AG08395 (cell line): ENCODE measurements at places on chromosomes 6 and 20.

GRCh38 chr20:8057871-8058270, 38.3 kb upstream of the TMX4 start:
- DNase-seq, result no peak

DNA sequence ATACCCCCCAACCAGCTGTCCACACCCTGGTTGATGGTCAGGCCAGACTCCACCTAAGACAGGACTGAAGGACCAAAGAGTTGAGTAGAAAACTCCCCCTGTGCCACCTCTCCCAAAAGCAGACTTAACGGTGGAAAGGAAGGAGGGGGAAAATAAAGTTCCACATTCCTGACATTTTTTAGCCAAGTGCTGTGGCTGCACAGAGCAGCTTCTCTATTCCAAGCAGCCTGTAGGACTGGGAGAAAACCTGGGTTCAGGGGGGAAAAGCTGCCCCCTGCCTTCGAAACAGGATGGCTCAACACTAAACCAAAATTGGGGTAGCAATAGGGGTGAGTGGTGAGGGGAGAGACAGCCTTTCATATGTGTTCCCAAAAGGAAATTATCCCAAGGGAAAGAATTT, 3.6 kb downstream of the TRAM2 start:
- DNase-seq, result no peak

DNA sequence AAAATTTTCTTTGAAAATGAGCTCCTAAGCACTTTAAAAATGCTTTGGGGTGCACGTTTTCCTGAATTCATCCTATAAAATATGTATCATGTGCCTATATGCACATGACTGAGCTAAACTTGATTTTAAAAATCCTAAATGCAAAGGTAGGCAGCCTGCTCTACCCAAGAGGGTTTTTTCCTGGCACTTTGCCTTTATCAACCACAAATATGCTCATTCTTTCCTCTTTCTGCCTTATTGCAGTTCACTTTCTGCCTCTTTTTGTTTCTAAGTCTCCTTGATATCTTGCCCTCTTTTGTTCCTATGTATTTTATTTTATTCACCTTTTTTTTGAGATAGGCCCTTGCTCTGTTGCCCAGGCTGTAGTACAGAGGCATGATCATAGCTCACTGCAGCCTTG, 229.3 kb downstream of the GRM1 start:
- no peak for DNase-seq

- no peak for DNase-seq
Observed at GRCh38 chr6:133693565-133693964, 195.3 kb upstream of the TCF21 start.

GRCh38 chr6:56514395-56514794, 128.3 kb downstream of the DST start:
- DNase-seq, result no peak

GRCh38 chr6:1486387-1486786, 97.0 kb downstream of the FOXF2 start:
- no peak for DNase-seq

GRCh38 chr20:60144974-60145527, 186.8 kb downstream of the CDH26 start:
- no peak for DNase-seq

- no peak for DNase-seq
Observed at GRCh38 chr6:37516076-37516919, 16.6 kb upstream of the CCDC167 start.

GRCh38 chr6:54198134-54198533, 86.9 kb downstream of the MLIP start:
- no peak for DNase-seq

DNA sequence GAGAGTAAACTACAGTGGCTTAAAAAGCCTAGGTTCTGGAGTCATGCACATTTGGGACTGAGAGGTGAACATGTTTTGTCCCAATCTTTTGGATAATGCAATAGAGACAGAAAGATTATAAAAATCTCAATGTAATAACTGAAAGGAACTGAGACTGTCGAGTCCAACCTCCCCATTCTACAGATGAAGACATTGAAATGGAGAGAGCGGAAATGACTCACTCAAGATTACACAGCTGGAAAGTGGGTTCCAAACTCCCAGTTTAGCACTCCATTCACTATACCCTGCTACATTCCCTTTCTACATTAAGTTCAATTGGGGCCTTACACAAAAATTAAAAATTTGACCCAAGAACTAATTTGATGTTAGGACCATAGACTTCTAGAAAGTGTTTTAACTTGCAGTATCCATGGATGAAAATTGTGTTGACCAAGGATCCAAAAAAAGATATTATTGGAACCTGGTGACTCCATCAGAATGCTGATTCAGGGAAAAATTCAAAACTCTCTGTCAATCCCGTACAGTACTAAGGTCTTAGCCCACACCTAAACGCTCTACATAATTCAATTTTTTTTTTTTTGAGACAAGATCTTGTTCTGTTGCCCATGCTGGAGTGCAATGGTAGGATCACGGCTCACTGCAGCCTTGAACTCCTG, 1.5 kb upstream of the ILRUN start:
- no peak for DNase-seq

GRCh38 chr20:21643417-21643816, 62.0 kb upstream of the PAX1 start:
- no peak for DNase-seq

GRCh38 chr20:25317351-25318075, 69.6 kb downstream of the PYGB start:
- DNase-seq, result no peak

DNA sequence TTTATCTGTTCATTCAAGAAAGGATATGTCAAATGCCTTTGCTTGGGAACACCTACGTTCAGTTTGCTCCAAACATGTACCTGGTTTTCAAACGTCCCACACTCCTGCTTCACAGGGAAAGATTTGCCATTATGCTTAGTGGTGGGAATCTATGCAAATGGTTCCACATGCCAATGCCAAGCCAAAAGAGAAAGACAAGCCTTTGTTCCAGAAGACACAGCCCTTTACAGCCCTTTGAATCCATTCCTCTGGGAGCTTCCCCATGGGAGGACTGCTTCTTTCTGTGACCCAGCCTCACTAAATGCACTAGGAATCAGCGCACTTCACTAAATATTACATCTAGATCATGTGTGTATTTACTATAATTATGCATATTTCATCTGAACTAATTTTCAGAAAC, 619.5 kb downstream of the PRKN start:
- DNase-seq, result no peak

DNA sequence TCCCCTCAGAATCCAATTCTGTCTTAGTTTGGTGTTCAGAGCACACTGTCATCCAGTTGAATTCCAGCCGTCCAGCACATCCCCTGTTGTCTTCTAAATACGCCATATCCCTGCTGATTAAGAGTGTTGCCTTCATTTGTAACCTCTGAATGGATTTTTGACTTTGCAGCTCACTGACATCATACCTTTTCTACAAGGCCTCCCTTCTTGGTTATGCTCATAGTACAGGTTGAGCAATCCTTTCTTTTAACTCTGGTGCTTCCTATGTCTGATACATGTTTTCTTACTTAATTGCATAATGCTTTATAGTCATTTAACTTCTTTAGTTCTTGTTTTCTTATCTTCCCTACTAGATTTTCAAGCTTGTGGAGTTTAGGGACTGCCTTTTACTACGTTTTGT, 36.4 kb downstream of the XRN2 start:
- no peak for DNase-seq

DNA sequence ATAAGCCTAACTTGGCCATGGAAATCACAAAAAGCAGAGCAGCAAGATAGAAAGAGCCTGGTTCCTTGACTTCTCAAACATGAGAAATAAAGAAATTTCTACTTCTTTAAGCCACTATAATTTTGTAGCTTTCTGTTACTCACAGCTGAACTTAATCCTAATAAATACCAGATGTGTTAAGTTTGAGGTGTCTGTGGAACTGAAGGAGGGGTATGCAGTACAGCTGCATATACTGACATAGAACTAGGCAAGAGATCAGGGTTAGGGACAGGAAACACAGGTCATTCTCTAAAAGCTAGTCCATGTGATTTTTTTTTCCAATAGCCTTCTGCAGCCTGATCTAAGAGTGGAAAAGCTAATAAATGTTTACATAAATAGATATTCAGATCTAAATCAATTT, 123.9 kb downstream of the COL12A1 start:
- DNase-seq, result no peak

GRCh38 chr6:56361812-56362211, 114.4 kb upstream of the COL21A1 start:
- DNase-seq, result no peak

GRCh38 chr6:701700-702479, 9.0 kb upstream of the EXOC2 start:
- DNase-seq, result no peak

DNA sequence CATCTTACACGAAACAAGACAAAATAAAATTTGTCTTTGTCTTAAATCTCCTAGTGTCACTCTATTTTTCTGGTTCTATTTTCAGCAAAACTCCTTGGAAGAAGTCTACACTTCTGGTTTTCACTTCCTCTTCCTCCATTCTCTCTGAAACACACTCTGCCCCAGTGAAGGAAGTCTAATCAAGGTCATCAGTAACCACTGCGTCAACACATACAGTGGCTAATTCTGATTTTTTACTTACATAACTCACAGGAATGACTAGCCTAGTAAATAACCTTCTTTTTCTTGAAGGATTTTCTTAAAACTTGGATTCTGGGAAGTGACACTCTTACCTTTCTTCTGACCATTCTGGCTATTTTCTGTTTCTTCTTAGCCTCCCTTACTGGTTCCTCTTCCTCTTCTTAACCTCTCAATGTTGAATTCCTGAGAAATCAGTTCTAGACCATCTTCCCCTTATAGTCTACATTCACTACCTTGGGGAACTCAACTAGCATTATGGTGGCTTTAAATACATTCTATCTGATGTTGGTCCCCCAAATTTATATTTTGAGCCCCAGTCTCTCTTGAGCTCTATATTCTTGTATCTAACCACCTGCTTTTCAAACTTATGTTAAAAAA, 37.5 kb downstream of the AIG1 start:
- DNase-seq, result no peak

- no peak for DNase-seq
Observed at GRCh38 chr6:27375613-27376079, 12.9 kb upstream of the ZNF391 start.

GRCh38 chr20:23145281-23145700, 59.2 kb upstream of the CD93 start:
- DNase-seq, result peak; percentile 75

GRCh38 chr6:46901882-46902314, 19.8 kb downstream of the ADGRF5 start:
- no peak for DNase-seq

GRCh38 chr6:106063448-106063850, 22.7 kb upstream of the PRDM1 start:
- DNase-seq, result no peak

- no peak for DNase-seq
Observed at GRCh38 chr6:67888886-67889681, 746.0 kb upstream of the ADGRB3 start.

DNA sequence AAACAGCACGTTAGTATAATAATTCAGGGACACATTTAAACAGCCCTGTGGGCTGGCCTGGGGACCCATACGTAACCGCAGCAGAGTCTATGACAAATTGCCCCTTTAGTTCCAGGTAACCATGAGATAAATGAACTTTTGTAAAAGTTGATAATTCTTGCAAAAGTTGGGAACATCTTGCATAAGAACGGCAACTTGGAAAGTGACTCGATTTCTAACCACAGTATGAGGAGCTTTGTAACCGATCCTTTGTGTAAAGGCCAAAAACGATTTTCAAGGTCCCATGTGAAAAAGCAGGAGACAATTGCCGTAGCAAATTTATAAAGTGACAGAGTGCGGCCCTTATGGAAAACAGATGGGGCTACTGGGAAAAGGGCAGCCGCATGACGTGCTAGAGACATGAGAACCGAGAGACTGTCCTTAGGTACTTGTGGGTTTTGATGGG, 81.6 kb downstream of the PSMG4 start:
- peak; percentile 66 for DNase-seq

DNA sequence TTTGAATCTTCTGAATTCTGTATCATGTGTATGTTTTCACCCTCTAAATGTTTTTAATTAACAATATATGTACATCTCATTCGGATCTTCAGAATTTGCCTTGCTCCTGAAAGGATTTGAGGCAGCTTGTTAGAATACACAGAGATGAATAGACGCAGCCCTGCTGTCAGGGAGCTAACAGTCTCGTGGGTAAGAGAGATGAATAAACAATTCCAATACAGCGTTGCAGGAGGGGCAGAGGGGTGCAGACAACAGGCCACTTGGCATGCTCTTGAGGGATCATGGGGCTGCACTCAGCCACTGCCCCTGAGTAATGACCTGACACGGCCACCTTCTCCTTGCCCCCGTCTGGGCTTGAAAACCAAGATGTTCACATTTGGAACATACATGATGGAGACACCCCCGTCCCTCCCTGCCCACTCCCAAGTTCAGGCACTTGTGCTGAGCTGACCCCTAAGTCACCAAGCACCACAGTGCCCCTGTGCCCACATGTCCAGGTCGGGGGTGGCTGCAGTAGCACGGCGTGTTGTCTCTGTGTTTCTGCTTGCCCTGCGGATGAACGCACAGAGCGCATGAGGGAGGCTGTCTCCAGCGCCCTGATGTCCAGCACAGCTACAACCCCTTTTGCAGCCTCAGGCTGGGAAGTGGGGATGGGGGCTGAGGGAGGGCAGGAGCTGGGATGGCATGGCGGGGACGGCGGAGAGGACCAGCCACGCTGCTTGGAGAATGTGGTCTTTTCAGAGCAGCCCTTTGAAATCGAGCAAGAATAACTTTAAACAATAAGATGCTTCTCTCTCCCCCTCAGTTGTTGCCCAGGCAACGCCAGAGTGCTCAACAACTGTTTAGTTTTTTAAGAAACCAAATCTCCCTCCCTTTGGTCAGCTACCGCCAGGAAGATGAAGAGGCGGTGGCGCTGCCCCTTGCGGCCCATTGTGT, 33.0 kb upstream of the CDH22 start:
- no peak for DNase-seq

- peak; percentile 33 for DNase-seq
Observed at GRCh38 chr6:121879149-121879548, 443.7 kb downstream of the GJA1 start.

- DNase-seq, result no peak
Observed at GRCh38 chr6:3019065-3019464, 19.4 kb downstream of the NQO2 start.
